ENCODE measurements at places on chromosomes 1 and 21. TPM values are rescaled to one million over a fixed set of nuclear protein-coding genes. Genes with fewer than 3 reads are reported as not detected.

- no peaks in the 10 kb centered on the region for H3K36me3 ChIP-seq
- no peak overlapping the region for H3K27ac ChIP-seq
- H3K4me3 ChIP-seq: no peak overlapping the region
- no peaks in the 10 kb centered on the region for H3K4me1 ChIP-seq
- no peaks in the 10 kb centered on the region for H3K27me3 ChIP-seq
These were observed 52.4 kb downstream of the KIF26B start for GRCh38 chr1:245207056-245207638.

DNA sequence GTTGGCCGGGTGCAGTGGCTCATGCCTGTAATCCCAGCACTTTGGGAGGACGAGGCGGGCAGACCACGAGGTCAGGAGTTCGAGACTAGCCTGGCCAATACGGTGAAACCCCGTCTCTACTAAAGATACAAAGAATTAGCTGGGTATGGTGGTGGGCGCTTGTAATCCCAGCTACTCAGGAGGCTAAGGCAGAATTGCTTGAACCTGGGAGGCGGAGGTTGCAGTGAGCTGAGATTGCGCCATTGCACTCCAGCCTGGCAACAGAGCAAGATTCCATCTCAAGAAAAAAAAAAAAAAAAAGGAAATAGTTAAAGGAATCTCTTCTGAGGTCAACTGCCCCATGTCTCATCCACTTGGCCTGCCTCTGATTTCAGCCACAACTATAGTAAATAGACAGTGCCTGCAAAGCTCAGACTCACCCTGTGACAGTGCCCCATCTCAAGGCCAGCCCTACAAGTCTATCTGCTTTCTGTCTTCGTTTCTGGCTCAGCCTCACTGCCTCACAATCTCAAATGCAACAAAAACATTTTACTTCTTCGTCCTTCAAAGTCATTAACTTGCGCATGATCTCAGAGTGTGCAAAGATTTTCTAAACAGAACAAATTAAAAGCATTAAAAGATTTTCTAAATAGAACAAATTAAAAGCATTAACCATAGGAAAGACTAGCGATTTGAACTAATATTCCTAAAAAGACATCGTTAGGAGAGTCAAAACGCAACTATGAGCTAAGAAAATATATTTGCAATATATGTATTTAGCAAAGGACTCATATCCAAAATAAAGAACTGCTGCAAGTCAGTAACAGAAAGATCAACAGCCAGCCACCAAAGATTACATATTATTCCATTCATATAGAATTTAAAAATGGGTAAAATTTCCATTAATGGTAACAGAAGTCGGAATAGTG is 65.0 kb upstream of the PRDX6 start:
- H3K4me3 ChIP-seq: no peak overlapping the region
- H3K36me3 ChIP-seq: peaks cover 5% of the 10 kb centered on the region
- H3K4me1 ChIP-seq: peaks cover 17% of the 10 kb centered on the region
- DNase-seq: peak; percentile 65

DNA sequence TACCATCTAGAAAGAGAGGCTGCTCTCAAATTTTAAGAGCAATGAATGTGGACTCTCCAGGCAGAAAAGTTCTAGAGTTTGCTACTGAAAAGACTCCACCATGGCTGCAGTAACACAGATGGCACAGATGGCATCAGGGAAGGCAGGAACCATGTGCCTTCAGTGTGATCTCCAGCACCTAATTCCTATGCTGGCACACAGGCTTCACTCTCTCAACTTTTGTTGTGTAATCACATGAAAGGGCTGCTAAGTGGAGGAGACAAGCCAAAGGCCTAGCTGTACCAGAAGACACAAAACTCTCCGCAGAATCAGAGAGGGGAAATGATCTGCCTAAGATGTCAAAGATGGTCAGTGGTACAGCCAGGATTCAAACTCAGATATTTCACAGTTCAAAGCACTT is 31.1 kb downstream of the ERI3 start:
- H3K27me3 ChIP-seq: no peaks in the 10 kb centered on the region
- H3K27ac ChIP-seq: peak overlapping the region; percentile 82
- H3K36me3 ChIP-seq: peaks cover 28% of the 10 kb centered on the region
- no peak for DNase-seq
- peak overlapping the region; percentile 36 for H3K4me3 ChIP-seq

- H3K27me3 ChIP-seq: no peaks in the 10 kb centered on the region
- no peak for DNase-seq
- no peak overlapping the region for H3K4me3 ChIP-seq
- H3K36me3 ChIP-seq: no peaks in the 10 kb centered on the region
These were observed 78.0 kb downstream of the HIVEP3 start for GRCh38 chr1:41840592-41841246.

DNA sequence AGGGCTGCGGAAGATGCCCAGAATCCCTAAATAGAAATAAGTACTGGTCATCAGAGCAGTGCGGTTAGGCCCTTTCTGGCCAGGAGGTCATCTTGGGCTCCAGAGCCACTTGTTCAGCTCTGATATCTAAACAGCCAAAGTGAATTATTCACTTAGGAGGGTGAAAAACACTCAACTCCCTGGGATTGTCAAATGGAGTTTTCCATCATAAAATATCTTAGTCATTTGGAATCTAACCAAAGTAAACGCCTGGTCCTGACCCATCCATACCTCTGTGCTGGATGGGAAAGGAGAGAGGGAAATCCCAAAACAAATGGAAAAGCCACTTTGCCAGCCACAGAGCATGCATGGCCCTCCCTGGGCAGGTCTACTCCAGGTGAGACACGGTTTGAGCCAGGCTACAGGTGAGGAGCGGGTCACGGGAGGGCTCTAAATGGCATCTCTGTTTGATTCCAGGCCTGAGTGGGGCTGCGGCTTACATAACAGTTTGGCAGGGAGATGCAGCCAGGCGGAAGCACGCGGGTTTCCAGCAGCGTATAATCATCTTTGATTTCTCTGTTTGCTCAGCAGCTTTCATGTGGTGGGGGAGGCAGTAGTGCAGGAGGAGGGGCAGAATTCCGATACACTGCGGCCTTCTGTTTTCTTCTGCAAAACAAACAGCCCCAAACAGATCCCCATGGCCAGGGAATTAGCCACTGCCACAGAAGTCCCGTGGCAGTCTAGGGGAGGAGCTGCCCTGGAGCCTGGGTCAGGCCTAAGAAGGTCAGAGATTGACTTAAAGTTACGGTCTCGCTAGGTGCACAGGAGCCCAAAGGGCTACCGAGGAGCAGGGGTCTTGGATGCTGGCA is 59.1 kb upstream of the ZNF648 start:
- H3K4me1 ChIP-seq: peaks cover 13% of the 10 kb centered on the region
- H3K27ac ChIP-seq: no peak overlapping the region
- peak; percentile 75 for DNase-seq
- H3K27me3 ChIP-seq: no peaks in the 10 kb centered on the region
- no peaks in the 10 kb centered on the region for H3K36me3 ChIP-seq
- no peak overlapping the region for H3K4me3 ChIP-seq

DNA sequence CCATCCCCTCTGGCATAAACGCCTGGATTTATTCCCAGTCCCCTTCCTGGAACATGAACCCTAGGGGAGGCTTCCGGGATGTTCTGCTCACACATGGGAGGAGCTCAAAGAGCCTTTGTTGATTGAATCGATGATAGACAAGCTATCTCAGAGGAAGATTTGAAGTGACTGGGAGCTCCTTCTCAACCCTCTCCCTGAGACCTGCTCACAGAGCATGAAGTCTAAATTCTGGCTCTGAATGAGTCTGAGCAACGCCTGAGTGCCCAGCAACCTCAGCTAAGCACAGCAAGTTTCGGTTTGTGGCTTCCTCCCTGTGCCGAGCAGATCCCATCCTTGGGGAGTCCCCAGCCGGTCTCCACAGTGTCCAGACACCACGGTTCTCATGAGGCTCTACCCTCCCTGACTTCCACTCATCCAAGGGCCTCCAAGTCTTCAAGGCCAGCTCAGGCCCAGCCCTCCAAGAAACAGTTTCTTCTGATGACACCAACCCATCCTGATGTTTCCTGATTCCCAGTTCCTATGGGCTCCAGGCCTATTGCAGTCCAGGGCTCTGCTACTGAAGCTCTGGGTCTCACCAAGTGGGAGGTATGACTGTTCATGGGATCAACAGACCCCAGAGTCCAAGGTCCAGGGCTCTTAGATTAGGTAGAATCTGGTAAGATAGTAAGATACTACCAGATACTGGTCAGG is 190.8 kb downstream of the DYRK1A start:
- no peaks in the 10 kb centered on the region for H3K4me1 ChIP-seq
- no peak overlapping the region for H3K4me3 ChIP-seq
- H3K36me3 ChIP-seq: no peaks in the 10 kb centered on the region
- H3K27me3 ChIP-seq: no peaks in the 10 kb centered on the region
- H3K27ac ChIP-seq: no peak overlapping the region

GRCh38 chr1:155321639-155322503 is 1.2 kb downstream of the RUSC1 start:
- DNase-seq: peak; percentile 12
- peak overlapping the region; percentile 90 for H3K4me3 ChIP-seq
- H3K4me1 ChIP-seq: peaks cover 30% of the 10 kb centered on the region
- H3K36me3 ChIP-seq: peaks cover 30% of the 10 kb centered on the region

- no peaks in the 10 kb centered on the region for H3K4me1 ChIP-seq
- H3K27me3 ChIP-seq: no peaks in the 10 kb centered on the region
- DNase-seq: no peak
- no peak overlapping the region for H3K27ac ChIP-seq
These were observed 1106.9 kb upstream of the ADGRL4 start for GRCh38 chr1:80113168-80114038.

DNA sequence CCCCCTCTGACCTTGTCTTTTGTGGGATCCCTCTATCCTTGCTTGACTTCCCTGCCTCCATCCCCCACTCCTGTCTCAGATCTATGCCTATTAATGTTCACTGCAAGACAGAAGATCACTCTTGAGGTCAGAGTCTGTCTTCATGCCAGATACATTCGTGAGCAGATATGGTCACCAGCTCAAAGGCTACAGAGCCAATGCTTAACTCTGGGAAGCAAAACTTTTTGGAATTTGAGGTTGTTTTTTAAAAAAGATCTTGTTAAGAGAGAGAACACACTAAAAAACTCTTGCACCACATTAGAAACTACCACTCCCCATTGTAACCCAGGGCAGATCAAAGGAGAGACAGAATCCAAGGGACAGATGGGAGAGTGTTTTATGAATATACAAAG is 17.1 kb upstream of the A3GALT2 start:
- H3K27ac ChIP-seq: peak overlapping the region; percentile 85
- H3K27me3 ChIP-seq: no peaks in the 10 kb centered on the region
- no peak for DNase-seq
- peak overlapping the region; percentile 72 for H3K4me3 ChIP-seq

GRCh38 chr1:165884690-165885304 is 57.4 kb downstream of the UCK2 start:
- no peaks in the 10 kb centered on the region for H3K27me3 ChIP-seq
- peak overlapping the region; percentile 32 for H3K27ac ChIP-seq
- no peak overlapping the region for H3K4me3 ChIP-seq
- peaks cover 16% of the 10 kb centered on the region for H3K36me3 ChIP-seq

DNA sequence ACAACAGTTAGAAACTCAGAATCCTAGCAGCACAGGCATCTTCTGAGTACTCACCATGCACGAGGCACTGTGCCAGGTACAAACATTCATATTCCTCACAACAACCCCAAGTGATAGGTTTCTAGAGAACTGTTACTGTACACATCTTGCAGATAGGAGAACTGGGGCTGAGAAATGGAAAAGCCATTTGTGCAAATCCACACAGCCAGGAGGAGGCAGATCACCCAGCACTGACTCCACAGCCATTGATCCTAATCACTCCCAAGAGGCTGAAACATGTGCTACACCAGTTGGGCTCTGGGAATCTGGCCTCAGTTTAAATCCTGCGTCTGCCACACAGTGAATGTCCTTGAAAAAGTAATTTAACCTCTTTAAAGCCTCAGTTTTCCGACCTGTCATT is 151.0 kb downstream of the ST6GALNAC5 start:
- H3K27me3 ChIP-seq: no peaks in the 10 kb centered on the region
- no peak overlapping the region for H3K4me3 ChIP-seq
- H3K36me3 ChIP-seq: no peaks in the 10 kb centered on the region
- no peak for DNase-seq

- DNase-seq: peak; percentile 66
- H3K4me1 ChIP-seq: peaks cover 5% of the 10 kb centered on the region
- H3K4me3 ChIP-seq: no peak overlapping the region
- H3K27ac ChIP-seq: no peak overlapping the region
- H3K36me3 ChIP-seq: no peaks in the 10 kb centered on the region
These were observed 283.3 kb downstream of the DUSP10 start for GRCh38 chr1:221458447-221459156.

DNA sequence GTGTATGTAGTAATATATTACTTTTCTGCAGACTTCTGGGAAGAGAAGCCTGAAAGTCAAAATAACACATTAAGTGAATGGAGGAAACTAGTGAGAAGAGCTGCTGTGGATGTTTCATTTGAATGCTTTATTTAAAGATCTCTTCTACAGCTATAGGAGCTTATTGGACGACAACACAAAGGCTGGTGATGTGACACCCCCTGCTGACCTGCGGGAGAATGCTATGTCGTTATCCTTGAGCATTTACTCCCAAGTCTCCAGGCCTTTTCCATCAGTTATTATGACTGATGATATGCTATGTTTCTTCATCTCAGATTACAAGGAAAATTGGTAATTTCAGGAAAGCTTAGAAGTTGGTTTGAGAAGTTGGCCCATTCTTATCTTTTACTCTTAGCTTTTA is 22.3 kb upstream of the PLA2G4A start:
- H3K27me3 ChIP-seq: no peaks in the 10 kb centered on the region
- DNase-seq: peak; percentile 58
- no peaks in the 10 kb centered on the region for H3K36me3 ChIP-seq
- no peak overlapping the region for H3K27ac ChIP-seq
- no peaks in the 10 kb centered on the region for H3K4me1 ChIP-seq
- H3K4me3 ChIP-seq: no peak overlapping the region

DNA sequence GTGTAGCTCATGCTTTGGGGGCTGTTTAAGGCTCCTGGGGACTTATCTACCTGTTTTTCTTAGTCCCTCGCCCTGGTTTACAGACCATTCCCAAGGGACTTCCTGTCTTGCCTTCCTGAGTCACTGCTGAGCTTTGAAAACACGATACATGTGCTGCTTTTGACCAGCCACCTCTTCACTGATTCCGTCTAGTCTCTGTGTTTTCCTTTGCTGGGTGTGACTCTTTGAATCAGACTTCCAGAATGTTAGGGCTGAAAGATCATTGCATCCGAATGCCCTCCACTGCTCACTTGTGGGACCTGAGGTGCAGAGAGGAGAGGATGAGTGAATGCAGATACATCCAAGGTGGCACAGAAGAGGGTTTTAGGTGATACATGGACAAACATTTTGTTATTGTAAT is 35.4 kb upstream of the CITED4 start:
- H3K27ac ChIP-seq: peak overlapping the region; percentile 68
- DNase-seq: peak; percentile 61
- no peak overlapping the region for H3K4me3 ChIP-seq
- peaks cover 24% of the 10 kb centered on the region for H3K4me1 ChIP-seq
- no peaks in the 10 kb centered on the region for H3K36me3 ChIP-seq

DNA sequence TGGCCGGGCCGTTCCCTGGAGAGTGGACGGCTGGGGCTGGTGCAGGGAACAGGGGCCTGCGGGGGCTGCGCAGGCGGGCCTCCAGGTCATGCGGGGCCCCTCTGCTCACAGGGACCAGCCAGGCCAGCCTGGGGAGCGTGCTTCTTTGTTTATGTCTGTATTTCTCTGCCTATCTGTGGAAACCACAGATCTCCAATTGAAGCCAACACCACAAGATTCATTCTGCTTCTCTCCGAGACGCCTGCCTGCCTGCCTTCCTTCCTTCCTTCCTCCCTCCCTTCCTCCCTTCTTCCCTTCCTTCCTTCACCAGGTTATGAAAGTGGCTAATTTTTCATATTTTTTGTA is 39.9 kb upstream of the HMGN1 start:
- H3K4me1 ChIP-seq: peaks cover 10% of the 10 kb centered on the region
- peak overlapping the region; percentile 68 for H3K4me3 ChIP-seq
- peaks cover 33% of the 10 kb centered on the region for H3K36me3 ChIP-seq
- DNase-seq: no peak
- no peak overlapping the region for H3K27ac ChIP-seq

The S100A5 gene
- total RNA-seq: not detected

The ABCA4 gene
- not detected for total RNA-seq

The IVL gene
- total RNA-seq: 0.33 TPM

The LCE3D gene
- total RNA-seq: not detected

The LCK gene
- total RNA-seq: not detected

The CDC7 gene
- 4.0 TPM for total RNA-seq

The TCHH gene
- total RNA-seq: 0.22 TPM

The FOXD2 gene
- 0.44 TPM for total RNA-seq
